Activated naive CD4-positive, alpha-beta T cell treated with anti-CD3 and anti-CD28 coated beads, Interleukin-2, amount 10 ng/mL, durations not matched to agents 5 hours and 36 hours (primary cell): ENCODE measurements at places on chromosomes 2 and 18. TPM values are rescaled to one million over a fixed set of nuclear protein-coding genes. Genes with fewer than 3 reads are reported as not detected.

The COL3A1 gene
- total RNA-seq = not detected

The FAM136A gene
- 33.5 TPM for total RNA-seq

The MAP2 gene
- total RNA-seq = not detected

The POTEI gene
- not detected for total RNA-seq

The OSR1 gene
- not detected for total RNA-seq

The VIT gene
- not detected for total RNA-seq

The PSD4 gene
- total RNA-seq = 287 TPM

The TMEM247 gene
- not detected for total RNA-seq

The WNT6 gene
- total RNA-seq = not detected

The OSBPL1A gene
- 2.1 TPM for total RNA-seq

The ATOH8 gene
- not detected for total RNA-seq

The ATP9B gene
- total RNA-seq = 30.1 TPM

The ITGA6 gene
- 59.5 TPM for total RNA-seq

The BOLL gene
- not detected for total RNA-seq

The HRH4 gene
- total RNA-seq = not detected

The LRRTM4 gene
- total RNA-seq = not detected

The NEURL3 gene
- not detected for total RNA-seq

The RAB27B gene
- total RNA-seq = 3.4 TPM

The IL36G gene
- not detected for total RNA-seq
